ENCODE measurements at places on chromosomes 5 and 9.

GRCh38 chr5:16544607-16545374 is 72.0 kb downstream of the RETREG1 start:
- DNase-seq, result no peak

GRCh38 chr5:172674155-172674554 is 33.1 kb downstream of the NEURL1B start:
- DNase-seq, result no peak

DNA sequence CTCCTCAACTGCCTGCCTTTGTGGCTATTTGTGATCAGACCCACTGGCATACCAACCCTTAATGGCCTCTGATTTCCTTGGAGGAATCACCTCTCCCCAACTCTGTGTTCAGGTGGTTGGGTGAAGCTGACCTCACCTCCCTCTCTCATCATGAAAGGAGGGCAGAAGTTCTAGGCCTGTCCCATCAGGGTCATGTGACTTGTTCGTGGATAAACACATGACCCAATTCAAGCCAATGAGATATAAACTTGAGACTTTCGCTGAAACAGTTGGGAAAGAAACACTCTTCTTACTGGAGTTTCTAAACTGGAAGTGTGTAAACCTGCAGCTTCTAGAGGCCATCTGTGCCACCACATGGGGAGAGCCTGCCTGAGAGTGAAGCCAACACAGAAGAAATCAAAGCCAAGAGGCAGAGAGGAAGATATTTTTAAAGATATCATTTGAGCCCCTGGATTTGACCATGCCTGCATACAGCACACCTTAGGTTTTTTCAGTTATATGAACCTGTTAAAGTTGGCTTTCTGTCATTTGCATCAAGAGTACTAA is 5.8 kb downstream of the GABBR2 start:
- DNase-seq, result no peak

GRCh38 chr9:14341437-14342122 is 27.6 kb upstream of the NFIB start:
- DNase-seq, result no peak

DNA sequence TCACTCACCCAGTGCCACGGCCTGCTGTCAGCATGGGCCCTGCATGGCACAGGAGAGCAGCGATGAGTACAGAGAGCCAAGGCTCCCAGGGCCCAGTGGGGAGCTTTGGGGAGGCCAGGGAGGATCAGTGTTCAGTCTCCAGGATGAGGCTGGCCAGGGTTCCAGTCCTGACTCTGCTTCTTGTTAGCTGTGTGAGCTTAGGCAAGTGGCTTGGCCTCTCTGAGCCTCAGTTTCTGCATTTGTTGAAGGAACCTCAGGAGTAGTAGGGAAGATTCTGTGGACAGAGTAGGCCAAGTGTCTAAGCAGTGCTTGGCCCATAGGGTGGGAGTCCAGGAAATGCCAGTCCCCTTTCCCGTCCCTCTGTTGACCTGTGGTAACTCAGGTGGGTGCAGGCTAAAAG is 39.5 kb downstream of the ERGIC1 start:
- no peak for DNase-seq

DNA sequence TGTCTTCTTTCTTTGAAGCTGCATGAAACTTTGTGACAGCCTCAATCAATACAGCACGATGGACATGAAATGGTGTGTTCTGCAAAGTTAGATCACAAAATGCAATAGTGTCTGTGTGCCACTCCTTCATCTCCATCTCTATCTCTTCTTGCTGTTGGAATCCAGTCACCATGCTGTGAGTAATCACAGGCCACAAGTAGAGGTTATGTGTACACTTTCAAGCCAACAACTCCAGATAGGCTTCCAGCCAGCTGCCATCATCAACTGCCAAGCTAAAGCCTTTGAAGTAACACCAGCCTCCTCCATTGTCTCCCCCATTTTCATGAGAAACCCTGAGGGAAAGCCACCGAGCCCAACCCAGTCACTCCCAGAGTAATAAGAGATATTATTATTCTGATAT is 360.6 kb downstream of the PTPRD start:
- DNase-seq, result no peak

- DNase-seq, result peak; percentile 71
These were observed 124.6 kb upstream of the TAF11L2 start for GRCh38 chr5:17373406-17373805.

DNA sequence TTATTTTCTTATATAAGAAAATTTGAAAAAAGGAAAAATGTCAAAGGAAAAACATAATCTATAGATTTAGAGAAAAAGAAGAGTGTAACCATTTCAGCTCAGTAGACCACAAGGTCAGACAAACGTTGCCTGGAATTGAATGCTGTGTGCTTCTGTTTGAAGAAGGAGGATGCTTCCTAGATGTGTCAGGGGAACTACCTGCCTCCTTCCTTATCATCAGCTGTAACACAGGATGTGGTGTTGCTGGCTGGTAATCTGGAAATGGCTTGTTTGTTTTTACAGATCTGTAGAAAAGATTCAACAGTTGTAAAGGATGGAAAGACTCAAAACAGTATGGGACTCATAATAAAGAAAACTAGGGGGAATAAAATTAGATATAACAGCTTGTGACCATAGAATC is 160.7 kb upstream of the MEF2C start:
- peak; percentile 73 for DNase-seq

DNA sequence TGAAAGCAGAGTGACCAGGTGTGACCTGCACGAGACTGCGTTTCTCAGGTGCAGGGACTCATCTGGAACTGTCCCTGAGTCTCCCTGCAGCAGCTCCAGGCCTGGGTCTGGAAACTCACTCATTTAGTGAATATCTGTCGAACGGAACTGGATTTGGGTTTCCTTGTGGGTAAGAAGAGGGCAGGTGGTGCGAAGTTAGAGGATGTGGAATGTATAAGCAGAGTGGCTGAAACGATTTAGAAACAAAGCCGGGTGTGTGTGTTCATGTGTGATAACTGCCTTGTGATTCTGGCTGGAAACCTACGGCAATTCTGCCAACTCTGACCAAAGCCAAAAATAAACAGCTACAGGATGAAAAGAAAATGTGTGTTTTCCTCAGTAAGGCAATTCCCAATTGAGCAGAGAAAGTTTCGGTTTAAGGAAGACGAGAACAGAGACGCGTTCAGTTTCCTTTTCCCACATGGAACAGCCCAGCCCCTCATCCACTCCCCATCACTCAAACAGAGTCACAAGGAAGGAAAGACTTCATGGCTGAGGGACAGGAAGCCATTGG is 130.3 kb downstream of the NSG2 start:
- peak; percentile 12 for DNase-seq

All from islet precursor cell (in vitro differentiated cells).